ENCODE measurements at places on chromosomes 1 and 21.

DNA sequence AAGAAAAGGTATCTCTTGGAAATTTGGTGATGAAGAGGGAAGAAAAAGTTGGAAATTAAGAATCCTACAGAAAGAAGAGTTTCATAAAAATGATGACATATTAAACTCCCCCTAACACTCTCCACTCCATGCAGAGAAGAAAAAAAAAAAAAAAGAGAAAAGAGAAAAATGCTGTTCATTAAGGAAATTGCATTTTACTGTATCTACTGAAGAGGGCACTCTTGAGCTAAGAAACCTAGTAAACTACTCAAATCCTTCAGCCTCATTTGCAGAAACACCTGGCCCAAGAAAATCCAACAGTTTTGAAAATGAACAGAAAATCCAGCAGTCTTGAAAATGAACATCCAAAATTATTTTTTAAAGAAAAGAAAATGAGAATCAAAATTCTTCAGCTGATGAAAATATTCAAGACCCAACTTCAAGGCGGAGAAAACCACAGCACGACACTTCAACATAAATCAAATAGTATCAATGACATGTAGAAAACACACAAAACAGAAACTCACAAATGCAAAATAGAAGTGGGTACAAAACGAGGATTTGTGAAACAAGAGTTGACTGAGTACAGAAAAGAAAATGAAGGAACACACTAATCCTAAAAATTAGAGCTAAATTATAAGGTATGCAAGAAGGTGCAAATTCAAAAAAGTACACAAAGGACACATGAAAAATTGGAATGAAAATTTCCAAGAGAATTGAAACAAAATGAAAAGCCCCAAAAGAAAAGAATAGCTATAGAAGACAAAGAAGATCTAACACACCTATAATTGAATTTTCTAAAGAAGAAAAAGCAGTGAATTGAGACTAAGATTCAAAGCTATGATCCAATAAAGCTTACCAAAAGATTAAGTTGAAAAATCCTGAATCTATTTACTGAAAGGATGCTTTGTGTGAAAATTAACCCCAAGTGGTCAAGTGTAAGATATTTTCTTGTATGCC is 73.2 kb upstream of the DNAJC6 start:
- DNase-seq: no peak

- DNase-seq: no peak
Observed at GRCh38 chr1:104987210-104987609, 1237.5 kb downstream of the AMY1C start.

DNA sequence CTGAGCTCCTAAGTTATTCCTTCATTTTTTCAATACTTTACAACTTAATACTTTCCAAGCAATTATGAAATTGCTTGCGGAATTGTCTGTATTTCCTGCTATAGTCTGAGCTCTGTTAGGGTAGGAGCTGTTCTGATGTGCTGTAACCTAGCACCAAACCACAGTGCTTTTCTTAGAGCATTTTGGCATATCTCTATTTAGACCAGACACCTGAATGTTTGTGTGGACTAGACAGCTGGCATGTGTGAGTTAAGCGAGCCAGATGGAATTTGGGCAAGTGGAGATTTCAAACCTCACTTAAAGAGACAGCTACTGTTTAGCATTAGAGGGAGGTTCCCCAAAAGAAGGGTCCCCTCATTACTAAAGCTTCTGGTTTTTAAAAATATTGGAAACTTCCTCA is 106.1 kb downstream of the RWDD3 start:
- DNase-seq: no peak

GRCh38 chr1:17441265-17441992 is 2.0 kb upstream of the RCC2 start:
- no peak for DNase-seq

GRCh38 chr21:29586696-29587095 is 288.0 kb downstream of the BACH1 start:
- DNase-seq: no peak

- no peak for DNase-seq
Observed at GRCh38 chr1:28735961-28736449, 735 bp upstream of the YTHDF2 start.

DNA sequence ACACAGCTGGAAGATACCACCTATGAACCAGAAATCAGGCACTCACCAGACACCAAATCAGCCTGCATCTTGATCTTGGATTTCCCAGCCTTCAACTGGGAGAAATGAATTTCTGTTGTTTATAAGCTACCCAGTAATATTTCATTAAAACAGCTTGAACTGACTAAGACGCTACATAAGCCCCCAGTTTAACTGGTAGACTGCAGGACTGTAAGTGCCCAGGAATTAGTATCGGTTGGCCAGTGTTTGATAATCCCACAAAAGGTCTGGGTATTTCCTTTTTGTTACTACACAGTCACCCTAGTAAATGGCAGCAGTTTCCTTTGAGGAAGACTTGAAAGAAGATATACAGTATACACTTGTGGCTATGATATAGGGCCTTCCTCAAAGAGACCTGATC is 7.3 kb upstream of the SLC35D1 start:
- DNase-seq: no peak

- no peak for DNase-seq
Observed at GRCh38 chr1:33008051-33008914, 28.4 kb downstream of the AK2 start.

- DNase-seq: no peak
Observed at GRCh38 chr1:240652549-240652948, 40.6 kb upstream of the GREM2 start.

DNA sequence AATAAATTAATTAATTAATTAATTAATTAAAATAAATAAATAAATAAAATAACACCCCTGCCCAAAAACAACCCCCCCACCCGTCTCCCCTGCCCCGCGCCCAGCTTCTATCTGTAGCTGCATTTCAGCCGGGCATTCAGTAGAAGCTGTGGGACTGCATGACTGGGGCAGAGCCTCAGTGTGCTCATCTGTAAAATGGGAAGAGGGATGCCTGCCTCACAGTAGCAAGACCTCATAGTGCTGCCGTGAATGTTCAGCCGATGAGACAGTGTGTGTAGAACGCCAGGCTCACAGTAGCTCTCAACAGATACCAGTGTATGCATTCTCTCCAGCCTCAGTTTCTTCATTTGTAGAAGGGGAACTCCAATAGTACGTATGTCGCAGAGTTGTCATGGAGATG is 8.7 kb downstream of the PADI4 start:
- no peak for DNase-seq

DNA sequence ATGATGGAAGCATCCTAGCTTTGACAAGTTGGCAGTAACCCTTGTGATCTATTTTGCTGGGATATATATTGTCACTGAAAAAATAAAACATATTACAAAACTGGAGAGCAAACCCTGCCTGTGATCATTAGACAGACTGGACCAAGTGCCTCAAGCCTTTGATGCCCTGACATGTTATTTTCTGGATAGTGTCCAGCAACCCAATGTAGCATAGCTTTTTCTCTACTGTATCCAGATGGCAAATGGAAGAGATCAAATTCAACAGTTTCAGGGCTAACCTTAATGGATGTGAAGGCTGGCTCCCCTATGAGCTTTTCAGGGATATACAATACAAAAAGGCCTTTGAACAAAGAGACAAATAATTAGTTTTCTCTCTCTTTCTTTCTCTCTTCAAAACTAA is 25.1 kb downstream of the WARS2 start:
- DNase-seq: no peak

GRCh38 chr1:201346337-201346939 is 31.0 kb downstream of the TNNT2 start:
- no peak for DNase-seq

DNA sequence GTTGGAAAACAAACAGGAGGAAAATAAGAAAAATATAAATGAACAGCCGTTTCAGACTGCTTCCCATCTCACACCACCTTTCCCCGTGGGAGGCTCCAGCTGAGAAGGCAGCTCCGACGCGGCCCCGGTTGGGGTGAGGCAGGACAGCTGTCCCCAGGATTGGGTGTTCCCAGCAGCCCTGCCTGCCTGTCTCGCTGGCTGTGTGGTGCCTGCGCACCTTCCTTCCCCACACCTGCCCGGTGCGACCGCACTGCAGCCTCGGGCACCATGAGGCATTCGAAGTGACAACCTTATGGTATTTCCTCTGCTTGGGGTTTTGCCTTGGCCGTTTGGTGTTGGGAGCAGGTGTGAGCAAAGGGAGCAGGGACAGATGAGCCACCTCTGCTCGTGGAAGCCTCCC is 161.6 kb downstream of the PRDM16 start:
- DNase-seq: no peak

DNA sequence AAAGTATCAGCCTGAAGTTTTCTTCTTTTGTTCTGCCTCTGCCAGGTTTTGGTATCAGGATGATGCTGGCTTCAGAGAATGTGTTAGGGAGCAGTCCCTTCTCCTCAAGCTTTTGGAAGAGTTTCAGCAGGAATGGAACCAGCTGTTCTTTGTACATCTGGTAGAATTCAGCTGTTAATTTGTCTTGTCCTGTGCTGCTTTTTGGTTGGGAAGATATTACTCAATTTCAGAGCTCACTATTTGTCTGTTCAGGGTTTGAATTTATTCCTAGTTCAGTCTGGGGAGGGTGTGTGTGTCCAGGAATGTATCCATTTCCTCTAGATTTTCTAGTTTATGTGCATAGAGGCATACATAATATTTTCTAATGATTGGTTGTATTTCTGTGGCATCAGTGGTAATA is 12.8 kb downstream of the ZNF678 start:
- no peak for DNase-seq

- DNase-seq: no peak
Observed at GRCh38 chr21:37684115-37684493, 232.2 kb downstream of the KCNJ6 start.

DNA sequence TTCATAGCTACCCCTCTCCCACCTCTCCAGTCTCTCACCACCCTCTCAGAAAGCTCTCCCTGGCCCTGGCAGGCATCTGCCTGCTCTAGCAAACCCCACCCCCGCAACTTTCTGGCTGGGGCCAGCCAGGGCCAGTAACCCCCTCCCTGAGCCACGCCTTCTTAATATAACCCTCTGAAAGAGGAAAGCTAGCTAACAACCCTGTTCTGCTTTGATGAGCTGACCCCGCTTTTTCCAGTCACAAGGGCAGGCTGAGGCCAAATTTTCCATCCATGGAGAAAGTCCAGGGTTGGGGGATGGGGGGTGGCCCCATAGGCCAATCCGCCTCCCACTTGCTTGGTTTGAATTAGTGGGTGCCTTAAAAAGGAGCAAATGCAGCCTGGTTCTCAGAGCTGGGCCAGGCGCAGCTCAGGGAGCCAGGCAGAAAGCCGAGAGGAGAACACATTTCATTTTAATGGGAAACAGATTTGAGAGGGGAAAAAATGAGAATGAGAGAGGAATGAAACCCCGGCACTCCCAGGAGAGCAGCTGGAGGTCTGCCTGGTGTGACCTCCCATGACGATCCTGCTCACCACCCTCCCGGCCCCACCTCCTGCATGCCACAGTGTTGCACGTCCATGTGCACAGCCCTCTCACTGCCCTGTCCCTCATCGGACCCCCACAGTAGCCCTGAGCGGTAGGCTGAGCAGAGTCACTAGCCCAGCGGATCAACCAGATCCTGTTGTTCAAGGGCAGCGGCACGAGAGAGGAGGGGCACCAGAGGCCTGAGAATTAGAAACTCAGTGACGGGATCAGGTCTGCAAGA is 62.3 kb downstream of the OPTC start:
- no peak for DNase-seq

DNA sequence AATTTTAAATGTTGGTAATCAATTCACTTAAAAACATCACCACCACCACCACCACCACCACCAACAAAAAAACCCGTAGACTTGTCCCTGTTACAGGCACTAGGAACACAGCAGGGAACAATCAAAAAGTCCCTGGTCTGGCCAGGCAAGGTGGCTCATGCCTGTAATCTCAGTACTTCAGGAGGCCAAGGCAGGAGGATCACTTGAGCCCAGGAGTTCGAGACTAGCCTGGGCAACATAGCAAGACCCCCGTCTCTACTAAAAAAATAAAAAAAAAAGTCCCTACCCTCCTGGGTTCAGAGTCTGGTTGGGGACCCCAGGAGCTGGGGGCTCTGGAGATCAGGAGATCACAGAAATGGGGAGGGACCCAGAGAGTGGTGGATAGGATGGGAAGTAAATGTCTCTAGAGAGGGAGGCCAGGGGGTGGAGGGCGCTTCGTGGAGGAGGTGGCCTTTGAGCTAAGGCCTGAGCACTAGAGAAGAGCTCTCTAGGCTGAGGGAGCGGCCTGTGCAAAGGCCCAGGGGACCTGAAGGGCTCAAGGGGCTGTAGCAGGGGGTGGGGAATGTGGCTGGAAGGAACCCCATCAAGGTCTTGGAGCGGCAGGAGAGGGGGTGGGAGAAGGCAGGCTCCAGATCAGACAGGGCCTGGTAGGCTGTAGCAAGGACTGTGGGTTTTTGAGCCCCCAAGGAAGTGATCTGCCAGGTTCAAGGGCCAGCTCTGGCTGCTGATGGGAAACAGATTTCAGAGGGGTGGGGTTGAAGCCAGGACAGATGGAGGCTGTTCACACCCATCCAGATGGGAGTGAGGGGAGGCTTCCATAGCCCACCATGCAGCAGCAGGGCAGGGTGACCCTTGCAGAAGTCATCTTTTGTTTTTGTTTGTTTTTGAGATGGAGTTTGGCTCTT is 24.8 kb upstream of the VPS13D start:
- no peak for DNase-seq

DNA sequence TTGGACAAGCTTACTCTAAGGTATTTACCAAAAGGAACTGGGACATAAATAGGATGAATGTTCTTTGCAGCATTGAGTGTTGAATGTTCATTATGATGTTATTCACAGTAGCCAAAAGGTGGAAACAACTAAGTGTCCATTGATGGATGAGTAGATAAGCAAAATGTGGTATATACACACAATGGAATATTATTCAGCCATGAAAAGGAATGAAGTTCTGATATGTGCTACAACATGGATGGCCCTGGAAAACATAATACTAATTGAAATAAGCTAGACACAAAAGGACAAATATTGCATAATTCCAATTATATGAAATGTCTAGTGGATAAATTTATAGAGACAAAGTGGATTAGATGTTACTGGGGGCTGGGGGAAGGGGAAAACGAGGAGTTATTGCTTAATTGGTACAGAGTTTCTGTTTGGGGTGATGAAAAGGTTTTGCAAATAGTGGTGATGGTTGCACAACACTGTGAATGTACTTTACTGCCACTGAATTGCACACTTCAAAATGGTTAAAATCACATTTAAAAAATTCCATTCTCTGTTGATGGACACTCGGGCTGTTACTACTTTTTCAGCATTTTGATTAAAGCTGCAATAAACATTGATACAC is 2.9 kb downstream of the MTARC1 start:
- DNase-seq: no peak

- DNase-seq: no peak
Observed at GRCh38 chr1:162578071-162578700, 16.7 kb downstream of the UAP1 start.

DNA sequence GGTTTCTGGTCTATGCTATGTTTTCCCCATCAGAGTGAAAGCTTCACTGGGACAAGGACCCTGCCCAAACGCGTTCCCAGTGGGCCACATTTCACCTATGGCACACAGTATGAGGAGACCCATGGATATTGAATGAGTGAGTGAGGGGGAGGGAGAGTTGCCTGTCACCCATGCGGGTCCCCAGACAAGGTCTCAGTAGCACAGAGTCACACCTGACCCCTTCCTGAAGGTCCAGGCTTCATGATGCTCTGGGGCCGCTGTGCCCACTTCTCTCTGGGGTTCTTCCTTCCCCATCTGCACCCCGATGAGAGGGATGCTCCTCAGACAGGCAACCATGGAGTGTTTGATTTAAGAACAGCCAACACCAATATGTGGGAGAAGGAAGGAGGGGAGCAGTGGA is 72.3 kb upstream of the CSF3R start:
- no peak for DNase-seq

- DNase-seq: no peak
Observed at GRCh38 chr1:178495741-178496409, 889 bp downstream of the CLEC20A start.

- no peak for DNase-seq
Observed at GRCh38 chr1:210151052-210151672, 81.4 kb upstream of the SERTAD4 start.

GRCh38 chr1:33032126-33032869 is 4.4 kb downstream of the AK2 start:
- DNase-seq: no peak
